CD8-positive, alpha-beta memory T cell (primary cell): ENCODE measurements at places on chromosomes 5 and 9. TPM values are rescaled to one million over a fixed set of nuclear protein-coding genes. Genes with fewer than 3 reads are reported as not detected.

Gene ZNF454
- total RNA-seq, result not detected

- no peak for DNase-seq
Observed at GRCh38 chr5:1359713-1360112, 14.8 kb upstream of the CLPTM1L start.

- no peak for DNase-seq
Observed at GRCh38 chr9:33950371-33950770, 98.3 kb downstream of the UBAP2 start.

Gene ANGPTL2
- total RNA-seq, result not detected

- DNase-seq, result no peak
Observed at GRCh38 chr5:144712090-144712489, 541.4 kb downstream of the KCTD16 start.

- no peak for DNase-seq
Observed at GRCh38 chr5:83209963-83210362, 132.6 kb downstream of the XRCC4 start.

Gene GRIN3A
- total RNA-seq, result not detected

Gene TDRD7
- 6.1 TPM for total RNA-seq

DNA sequence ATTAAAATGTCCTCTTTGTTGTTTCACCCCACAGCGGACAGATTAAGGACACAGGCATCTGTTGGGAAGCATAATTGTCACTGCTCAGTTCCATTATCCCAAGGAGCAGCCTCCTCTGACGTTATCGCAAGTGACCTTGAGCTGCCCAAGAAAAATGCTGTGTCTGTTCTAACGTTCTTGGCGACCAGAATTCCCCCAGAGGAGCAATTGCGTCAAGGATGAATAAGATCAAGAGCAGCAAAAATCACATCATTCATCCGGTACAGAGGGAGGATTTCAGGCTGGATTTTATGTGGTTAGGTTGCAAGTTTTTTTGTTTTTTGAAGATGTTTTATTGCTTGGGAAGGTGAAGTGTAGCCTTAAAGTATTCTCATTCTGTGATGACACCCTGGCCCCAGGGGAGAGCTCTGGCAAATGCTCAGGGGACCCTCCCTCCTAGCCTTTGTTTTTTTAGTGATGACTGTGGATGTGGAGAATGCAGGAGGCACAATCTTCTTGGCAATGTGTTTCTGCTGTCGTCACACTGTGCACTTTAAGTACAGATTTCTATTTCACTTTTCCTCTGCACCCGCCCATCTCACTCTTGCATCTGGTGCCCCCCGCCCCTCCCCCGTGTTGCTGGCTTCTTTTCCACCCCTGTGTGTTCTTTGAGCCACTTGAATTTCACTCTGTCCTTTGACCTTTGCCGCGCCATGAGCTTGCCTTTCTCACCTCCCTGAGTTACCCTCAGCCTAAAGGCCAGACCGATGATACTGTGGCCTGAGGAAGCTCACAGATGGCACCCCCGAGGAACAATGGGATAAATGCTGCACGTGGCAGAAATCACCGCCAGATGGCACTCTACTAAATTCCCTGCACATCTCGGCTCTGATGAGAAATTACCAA is 308.5 kb downstream of the RAB3C start:
- peak; percentile 38 for DNase-seq

Gene NDUFB6
- 52.3 TPM for total RNA-seq

GRCh38 chr5:122611406-122611805 is 163.5 kb upstream of the SNX2 start:
- DNase-seq, result no peak

Gene PCDHGB3
- total RNA-seq, result 0.18 TPM

- DNase-seq, result no peak
Observed at GRCh38 chr9:89939626-89940292, 334.9 kb downstream of the GADD45G start.

DNA sequence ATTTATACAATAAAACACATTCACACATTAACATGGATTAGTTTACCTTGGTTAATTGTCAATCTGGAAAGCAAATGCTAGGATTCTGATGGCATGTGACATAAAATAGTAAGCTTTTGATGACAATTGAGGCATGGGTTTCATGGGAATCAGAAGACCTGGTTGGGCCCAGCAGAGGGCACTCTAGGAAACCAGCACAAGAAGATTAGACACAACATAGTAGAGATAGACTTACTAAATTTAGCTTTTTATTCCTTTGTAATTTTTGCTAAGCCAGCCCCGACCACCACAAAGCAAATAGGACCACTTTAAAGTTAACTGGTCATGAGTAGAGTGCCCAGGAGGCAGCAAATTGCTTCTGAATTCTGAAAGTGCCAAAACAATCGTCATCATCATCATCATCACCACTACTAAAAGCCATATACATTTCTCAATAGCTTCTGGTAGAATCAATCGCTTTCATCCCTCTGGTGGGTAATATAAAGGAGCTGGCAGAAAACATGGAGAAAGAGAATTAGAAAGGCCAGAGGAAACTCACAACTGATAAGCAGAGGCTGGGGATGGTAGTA is 163.2 kb downstream of the ARRDC3 start:
- DNase-seq, result no peak

DNA sequence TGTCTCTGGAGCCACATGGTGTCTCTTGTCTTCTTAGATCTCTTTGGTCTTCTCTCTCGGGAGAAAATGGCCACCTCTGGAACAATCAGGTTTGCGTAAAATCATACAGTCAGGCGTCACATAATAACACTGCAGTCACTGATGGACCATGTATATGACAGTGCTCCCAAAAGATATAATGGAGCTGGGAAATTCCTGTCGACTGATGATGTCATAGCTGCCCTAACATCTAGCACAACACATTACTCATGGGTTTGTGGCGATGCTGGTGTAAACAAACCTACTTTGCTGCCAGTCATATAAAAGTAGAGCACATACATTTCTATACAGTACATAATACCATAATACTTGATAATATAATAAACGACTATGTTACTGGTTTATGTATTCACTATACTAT is 30.1 kb upstream of the RAI14 start:
- DNase-seq, result no peak

GRCh38 chr9:1098551-1098950 is 48.4 kb downstream of the DMRT2 start:
- DNase-seq, result no peak

GRCh38 chr9:12980085-12980851 is 205.4 kb downstream of the LURAP1L start:
- DNase-seq, result no peak

- no peak for DNase-seq
Observed at GRCh38 chr9:87034841-87035240, 87.5 kb upstream of the GAS1 start.
